Neural crest cell (in vitro differentiated cells): ENCODE measurements at places on chromosomes 7 and 10. TPM values are rescaled to one million over a fixed set of nuclear protein-coding genes. Genes with fewer than 3 reads are reported as not detected.

GRCh38 chr7:14321947-14322346, 332.5 kb upstream of the ETV1 start:
- no peak for DNase-seq

DNA sequence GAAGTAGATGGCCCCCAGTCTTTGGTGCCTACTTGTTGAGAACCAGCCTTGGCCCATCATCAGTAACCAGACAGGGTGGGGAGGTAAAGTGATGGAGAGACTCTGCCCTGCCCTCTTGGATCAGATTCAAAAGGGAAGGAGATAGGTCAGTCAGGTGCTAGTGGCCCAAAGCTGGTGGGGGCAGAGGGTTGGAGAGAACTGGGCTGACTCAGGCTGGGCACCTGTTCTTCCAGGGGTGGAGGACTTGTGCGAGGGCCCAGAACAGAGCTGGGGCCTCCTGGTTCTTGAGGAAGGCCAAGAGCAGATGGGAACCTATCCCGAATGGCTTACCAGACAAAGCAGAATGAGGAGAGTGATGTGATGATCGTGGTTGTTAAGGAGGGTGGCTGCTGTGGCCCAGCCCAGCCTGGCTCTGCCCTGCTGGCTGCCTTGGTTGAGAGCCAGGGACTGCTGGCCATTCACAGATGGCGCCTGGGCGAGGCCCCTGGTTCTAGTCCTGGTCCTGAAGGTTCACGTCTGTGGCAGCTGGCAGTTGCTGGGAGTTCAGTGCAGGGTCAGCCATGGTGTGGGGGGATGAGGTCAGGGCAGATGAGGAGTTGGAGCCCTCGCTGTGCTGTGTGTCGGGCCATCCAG, 36.6 kb downstream of the PALD1 start:
- DNase-seq, result no peak

DNA sequence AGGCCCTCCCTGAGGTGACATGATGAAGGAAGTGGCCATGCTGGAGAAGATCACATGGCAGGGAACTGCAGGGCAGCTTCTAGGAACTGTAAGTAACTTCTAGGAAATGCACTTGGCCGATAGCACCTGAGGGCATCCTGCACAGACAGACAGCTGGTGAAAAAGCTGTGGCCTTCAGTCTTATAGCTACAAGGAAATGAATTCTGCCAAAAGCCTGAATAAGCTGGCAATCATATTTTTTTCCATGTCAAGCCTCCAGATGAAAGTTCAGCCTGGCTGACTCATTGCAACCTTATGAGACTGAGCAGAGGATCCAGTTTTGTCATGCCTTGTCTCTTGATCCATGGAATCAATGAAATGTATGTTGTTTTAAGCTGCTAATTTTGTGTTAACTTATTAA, 91.1 kb upstream of the CACNA2D1 start:
- DNase-seq, result no peak

DNA sequence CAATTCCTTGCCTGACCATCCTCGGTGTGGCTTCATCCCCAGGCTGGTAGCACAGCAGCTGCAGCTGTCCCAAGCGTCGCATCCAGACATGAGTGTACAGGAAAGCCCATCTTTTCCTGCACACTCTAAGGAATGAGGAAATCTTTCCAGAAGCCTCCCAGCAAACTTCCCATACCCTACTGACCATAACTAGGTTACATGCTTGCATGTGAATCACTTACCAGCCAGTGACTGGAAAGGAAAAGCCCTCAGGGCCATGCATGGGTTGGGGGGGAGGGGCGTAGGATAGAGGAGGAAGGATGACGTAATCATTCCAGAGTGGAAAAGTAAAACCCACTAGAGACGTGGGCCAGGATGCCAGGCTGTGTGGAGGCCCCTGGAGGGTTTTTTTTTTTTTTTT, 18.9 kb upstream of the ZNF212 start:
- DNase-seq, result no peak

- DNase-seq, result no peak
These were observed 91.4 kb downstream of the EXOC4 start for GRCh38 chr7:133344275-133344674.

- no peak for DNase-seq
These were observed 70.7 kb downstream of the PRKAG2 start for GRCh38 chr7:151806204-151806603.

GRCh38 chr10:108653531-108653930, 1269.8 kb downstream of the XPNPEP1 start:
- DNase-seq, result no peak

DNA sequence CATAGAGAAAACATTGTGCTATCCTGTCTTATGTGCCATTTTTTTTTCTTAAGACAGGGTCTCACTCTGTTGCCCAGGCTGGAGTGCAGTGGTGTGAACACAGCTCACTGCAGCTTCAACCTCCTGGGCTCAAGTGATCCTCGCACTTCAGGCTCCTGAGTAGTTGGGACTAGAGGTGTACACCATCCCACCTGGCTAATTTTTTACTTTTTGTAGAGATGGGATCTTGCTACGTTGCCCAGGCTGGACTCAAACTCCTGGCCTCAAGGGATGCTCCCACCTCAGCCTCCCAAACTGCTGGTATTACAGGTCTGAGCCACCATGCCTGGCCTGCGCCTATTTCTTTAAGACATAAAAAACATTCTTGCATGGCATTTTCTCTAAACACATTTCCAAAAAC, 20.6 kb downstream of the LYZL1 start:
- no peak for DNase-seq

DNA sequence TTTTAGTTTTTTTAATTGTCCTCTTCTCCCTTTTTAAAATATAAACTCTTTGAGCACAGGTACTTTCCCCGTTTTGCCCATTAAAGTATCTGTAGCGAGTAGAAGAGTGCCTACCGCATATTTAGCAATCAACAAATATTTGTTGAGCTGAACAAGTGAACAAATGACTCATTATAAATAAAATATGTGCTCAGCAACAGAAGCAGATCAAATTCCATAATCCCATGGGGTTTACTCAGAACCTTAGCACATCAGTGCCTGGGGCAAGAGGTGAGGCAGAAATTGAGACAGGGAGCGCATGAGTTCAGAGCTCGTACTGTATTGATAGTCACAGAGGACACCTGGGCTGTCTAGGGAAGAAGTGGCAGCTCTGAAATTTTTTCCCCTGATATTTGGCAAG, 161.0 kb downstream of the SEM1 start:
- no peak for DNase-seq

DNA sequence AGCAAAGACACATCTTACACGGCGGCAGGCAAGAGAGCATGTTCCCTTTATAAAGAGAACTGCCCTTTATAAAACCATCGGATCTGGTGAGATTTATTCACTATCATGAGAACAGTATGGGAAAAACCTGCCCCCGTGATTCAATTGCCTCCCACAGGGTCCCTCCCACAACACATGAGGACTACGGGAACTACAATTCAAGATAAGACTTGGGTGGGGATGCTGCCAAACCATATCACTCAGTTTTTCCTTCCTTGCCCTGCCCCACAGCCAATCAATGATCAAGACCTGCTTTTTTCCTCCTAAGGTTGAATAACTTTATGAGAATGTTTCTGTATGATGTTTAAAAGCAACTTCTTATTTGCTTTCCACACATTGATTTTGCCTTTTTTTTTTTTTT, 3.1 kb upstream of the PTPRE start:
- DNase-seq, result no peak

GRCh38 chr10:10223131-10223530, 794.5 kb upstream of the CELF2 start:
- no peak for DNase-seq

GRCh38 chr10:84007482-84007881, 131.8 kb upstream of the GHITM start:
- no peak for DNase-seq

GRCh38 chr7:30222515-30223215, 61.7 kb upstream of the ZNRF2 start:
- no peak for DNase-seq

GRCh38 chr7:81688622-81689411, 81.0 kb downstream of the HGF start:
- DNase-seq, result no peak

GRCh38 chr7:121049897-121050296, 61.4 kb downstream of the CPED1 start:
- no peak for DNase-seq

DNA sequence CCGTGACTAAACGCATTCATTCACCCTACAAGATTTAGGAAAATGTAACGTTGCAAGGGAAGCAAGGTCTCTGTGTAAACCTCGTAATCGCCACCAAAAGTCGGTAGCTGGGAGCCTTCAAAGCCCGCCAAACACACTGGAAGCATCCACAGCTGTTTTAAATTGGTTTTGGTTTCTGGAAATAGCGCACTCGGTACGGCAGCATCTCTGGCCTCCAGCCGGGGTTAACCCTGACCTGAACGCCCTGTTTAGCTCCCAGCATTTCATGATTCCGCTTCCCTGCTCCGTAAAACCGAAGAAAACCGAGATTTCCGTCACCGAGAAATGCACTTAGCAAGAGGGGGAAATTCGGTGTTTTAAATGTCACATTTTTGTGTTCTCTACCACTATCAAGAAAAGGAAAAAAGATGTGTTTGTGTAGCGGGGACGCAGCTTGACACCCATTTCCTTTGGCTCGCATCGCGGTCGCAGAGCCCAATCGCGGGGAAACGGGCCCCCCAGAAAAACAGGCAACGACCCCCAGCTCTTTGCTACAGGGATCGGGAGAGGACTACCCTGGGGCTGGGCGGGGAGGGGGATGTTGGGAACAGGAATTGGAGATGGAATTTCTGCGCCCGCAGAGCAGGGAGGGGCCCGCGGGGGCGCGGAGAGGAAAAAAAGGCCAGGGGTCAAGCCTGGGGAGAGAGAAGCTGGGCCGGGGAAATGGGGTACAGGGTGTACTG, 646 bp downstream of the SGCE start:
- peak; percentile 26 for DNase-seq

GRCh38 chr7:36658335-36659171, 65.7 kb downstream of the AOAH start:
- no peak for DNase-seq

DNA sequence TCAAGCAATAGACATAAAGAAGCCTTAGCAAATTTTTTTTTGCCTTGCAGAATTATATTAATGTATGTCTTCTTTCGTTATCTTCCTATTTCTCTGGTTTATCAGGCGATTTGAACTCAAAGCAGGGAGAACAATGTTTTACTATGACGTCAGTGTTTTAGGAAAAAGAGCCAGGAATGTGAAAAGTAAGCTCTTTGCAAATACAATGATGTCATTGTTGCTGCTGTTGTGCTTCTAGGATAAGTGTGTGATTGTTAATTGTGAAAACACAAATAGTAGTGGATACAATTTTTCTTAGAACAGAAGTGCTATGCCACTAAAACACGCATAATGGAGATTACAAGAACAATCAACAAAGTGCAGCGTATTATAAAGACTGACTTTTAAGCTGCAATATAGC, 9.5 kb upstream of the AUTS2 start:
- no peak for DNase-seq

DNA sequence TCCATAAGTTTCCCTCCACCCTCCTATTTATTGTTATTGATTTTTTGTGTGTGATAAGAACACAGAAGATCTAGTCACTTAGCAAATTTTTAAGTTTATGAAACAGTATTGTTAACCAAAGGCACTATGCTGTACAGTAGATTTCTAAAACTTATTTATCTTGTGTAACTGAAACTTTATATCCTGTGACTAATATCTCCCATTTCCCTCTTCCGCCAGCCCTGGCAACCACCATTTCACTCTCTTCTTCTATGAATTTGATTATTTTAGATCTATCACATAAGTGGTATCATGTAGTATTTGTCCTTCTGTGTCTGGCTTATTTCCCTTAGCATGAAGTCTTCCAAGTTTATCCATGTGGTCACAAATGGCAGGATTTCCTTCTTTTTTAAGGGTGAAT, 144.3 kb upstream of the INHBA start:
- DNase-seq, result no peak

DNA sequence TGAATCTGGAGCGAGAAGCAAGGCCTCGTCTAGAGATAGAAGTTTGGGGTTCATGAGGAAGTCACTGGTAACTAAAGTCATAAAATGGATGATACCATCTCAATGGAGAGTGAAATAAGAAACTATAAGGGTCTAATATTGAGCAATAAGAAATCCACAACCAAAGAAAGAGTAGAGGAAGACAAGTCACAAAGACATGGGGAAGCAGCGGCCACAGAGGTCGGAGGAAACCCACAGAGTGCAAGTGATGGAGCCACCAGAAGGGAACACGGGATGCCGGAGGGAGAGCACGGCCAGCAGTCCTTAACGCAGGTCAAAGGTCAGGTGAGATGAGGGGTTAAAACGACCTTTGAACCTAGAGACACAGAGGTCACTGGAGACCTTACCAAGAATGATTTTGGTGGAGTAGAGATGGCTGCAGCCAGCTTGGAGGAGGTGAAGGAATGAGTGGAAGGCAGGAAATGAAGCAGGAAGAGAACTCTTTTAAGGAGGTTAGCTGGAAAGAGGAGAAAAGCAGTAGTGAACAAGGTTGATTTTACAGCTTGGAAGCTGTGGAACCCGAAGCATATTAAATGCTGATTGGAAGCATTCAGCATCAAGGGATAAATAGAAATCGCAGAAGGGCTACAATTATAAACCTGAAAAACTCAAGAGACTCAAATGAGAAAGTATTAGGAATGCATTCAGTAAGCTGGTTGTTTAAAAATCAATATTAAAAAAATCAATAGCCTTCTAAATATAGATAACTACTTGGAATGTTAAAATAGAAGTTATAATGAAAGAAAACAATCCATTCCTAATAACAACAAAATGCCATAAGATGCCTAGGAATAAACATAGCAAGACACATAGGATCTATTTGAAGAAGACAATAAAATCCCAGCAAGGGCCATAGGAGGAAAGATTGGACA, 93.7 kb downstream of the SVOPL start:
- DNase-seq, result no peak

DNA sequence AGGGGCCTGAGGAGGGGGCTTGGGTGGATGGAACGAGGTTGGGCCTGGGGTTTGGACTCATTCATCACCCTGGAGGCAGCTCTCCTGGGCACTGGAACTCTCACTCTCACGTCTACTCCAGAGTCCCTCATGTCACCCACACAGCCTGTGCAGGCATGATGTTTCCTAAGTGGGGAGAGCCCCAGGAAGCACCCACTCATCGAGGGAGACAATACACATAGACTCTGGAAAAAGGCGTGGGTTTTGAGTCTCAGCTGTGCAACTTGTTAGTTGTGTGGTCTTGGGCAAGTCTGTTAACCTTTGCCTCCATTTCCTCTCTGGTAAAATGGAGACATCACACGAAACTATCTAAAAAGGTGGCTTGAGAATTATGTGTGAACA, 25.9 kb upstream of the RBM20 start:
- DNase-seq, result no peak

Gene DGKI
- 2.2 and 3.3 TPM in 2 replicates for total RNA-seq

Gene AKR1D1
- not detected in 2 replicates for total RNA-seq

Gene SHH
- total RNA-seq, result not detected in 2 replicates

Gene ANKRD61
- total RNA-seq, result 0.70 and 0.80 TPM in 2 replicates

Gene EPO
- total RNA-seq, result 0.23 and 0.30 TPM in 2 replicates

Gene PTPRN2
- 30.9 and 32.2 TPM in 2 replicates for total RNA-seq

Gene CNTNAP2
- total RNA-seq, result 9.3 and 12.9 TPM in 2 replicates

Gene C10orf62
- total RNA-seq, result not detected in 2 replicates

Gene SLC26A5
- total RNA-seq, result not detected in 2 replicates

Gene FKBP9
- total RNA-seq, result 78.0 and 85.6 TPM in 2 replicates

Gene FAM13C
- 2.9 and 3.1 TPM in 2 replicates for total RNA-seq
